ENCODE measurements at places on chromosomes 16 and 17.

GRCh38 chr17:38358586-38359513 lies 7.2 kb downstream of the SOCS7 start:
- no peak for DNase-seq

GRCh38 chr16:66588981-66589713 lies 9.9 kb downstream of the CMTM2 start:
- DNase-seq = peak; percentile 18

GRCh38 chr16:87628940-87629339 lies 26.6 kb downstream of the JPH3 start:
- no peak for DNase-seq

DNA sequence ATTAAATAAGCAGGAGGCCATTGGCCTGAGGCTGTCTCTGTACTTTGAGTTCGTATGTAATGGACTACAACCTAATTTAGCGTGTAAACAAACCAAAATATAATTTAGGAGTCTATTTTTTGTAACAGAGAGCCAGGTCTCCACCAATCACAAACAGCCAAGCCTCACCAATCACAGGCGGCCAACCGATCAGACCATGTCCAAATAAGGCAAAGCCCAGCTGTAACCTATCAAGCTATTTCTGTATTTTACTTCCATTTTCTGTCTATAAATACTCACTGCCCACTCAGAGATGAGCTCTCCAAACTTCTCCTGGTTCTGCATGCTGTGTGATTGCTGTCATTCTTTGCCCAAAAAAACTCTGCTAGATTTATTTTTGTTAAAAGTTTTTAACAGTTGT lies 322.7 kb downstream of the NPIPA8 start:
- DNase-seq = no peak

DNA sequence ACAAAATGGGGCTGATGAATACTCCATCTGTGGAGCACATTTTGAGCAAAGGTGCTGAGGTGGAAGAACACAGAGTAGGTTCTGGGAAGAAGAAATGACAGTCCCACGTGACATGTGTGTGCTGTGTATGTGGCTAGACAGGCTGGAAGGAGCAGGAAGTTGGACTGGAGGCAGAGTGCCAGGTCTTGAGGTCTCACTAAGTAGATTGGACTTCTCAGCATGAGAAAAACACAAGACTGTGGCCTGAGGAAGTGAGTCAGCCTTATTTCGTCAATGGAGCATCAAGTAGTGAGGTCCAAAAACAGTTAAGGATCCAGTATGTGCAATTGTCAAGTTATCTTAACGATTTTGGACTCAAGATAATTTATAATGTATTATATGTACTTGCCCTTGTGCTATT lies 736.5 kb downstream of the KCNJ2 start:
- no peak for DNase-seq

GRCh38 chr17:58783380-58783779 lies 27.7 kb downstream of the PPM1E start:
- no peak for DNase-seq

GRCh38 chr17:34667656-34668055 lies 88.3 kb downstream of the TMEM132E start:
- DNase-seq = peak; percentile 5

GRCh38 chr16:27085182-27085581 lies 18.5 kb downstream of the C16orf82 start:
- no peak for DNase-seq

DNA sequence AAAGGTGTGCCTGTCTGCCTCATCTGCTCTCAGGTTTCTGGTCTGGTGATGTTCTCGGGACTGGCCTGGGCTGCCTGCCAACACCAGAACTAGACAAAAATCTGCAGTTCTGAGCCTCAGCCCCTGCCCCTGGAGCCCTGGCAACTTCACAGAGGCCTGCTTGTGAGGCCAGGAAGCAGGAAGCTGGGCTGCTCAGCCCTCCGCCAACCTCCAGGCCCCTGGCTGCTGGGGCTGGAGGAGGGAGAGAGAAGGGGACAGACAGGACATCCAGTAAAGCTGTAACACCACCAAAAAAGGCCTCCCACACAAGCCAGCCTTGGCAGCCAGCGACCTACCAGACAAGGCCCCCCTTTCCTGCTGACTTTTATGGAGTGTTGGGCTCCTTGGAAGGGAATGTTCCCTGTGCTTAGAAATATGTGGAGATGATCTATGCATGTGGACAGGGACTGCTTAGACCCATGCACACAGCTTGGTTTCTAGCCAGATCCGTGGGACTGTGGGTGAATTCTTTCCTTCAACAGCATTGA lies 157.6 kb downstream of the XYLT1 start:
- DNase-seq = peak; percentile 20

- DNase-seq = no peak
Measured at GRCh38 chr17:42202159-42202558, 7.9 kb upstream of the GHDC start.

DNA sequence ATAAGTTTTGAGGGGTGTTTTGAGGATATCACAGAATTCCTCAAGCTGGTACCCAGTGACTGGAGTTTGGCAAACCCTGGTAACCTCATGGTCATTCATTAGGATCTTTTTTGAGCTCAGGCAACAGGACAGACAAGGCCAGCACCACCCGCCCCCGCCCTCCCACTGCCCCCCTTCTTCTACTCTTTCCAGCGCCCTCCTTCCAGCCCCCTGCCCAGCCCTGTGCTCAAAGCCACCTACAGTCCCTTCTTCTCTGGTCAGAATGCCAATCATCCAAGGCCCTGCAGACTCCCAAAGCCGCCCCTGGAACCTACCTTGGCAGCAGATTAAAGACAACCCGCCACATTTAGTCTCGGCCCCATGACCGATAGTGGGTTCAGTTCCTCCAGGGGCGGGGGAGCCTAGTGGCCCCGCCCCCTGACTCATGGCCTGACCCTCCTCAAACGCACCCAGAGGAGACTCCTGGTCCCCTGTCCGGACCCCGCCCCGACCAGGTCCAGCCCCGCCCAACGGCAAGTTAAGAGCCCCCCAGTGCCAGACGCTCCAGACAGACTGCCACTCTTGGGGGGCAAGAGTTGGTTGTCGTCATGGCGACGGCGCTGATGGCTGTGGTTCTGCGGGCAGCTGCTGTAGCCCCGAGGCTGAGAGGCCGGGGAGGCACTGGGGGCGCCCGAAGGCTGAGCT lies at the start of gene NAGS:
NAGS (plus strand) TSS at position 546 of the 684 bp plus-strand sequence; CDS start at position 588, 42 bp downstream.
- no peak for DNase-seq

GRCh38 chr16:79066561-79066960 lies 534.0 kb downstream of the MAF start:
- no peak for DNase-seq

DNA sequence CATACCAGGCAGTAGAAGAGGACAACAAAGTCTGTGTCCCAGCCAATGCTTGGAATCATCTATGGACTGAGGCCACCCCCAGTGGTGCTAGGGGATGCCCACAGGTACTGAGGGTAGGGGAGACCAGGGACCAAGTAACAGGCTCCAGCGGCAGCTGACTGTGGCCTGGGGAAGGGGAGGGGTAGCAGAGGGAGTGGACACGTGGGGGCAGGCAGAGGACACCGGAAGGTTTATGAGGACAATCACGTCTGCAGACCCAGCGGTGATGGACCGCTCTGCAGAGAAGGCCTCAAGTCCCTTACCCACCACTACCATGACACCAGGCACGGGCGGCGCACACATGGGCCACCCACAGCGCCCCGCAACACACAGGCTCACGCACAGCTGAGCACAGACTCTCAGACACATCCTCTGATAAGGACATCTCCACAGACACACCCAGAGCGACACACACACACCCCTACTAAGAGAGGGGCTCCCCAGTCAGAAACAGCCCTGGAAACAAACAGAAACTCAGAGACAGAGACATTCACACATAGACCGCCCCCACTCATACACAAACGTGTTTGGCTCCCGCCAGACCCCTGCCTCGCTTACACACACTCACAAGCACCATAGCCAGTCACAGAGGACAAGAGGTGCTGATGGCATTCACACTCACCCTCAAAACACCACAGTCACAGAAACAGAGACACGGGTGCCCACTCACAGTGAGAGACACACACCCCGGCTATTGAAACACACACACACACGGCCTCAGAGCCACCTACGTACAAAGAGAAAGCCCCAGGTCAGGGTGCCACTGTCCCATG lies 35.8 kb downstream of the SRCIN1 start:
- peak; percentile 55 for DNase-seq

GRCh38 chr16:28556914-28557320 lies 3.2 kb downstream of the SGF29 start:
- no peak for DNase-seq

GRCh38 chr17:61140081-61140786 lies 259.4 kb upstream of the TBX2 start:
- DNase-seq = no peak

- no peak for DNase-seq
Measured at GRCh38 chr17:48571826-48572417, 6.2 kb downstream of the HOXB4 start.

DNA sequence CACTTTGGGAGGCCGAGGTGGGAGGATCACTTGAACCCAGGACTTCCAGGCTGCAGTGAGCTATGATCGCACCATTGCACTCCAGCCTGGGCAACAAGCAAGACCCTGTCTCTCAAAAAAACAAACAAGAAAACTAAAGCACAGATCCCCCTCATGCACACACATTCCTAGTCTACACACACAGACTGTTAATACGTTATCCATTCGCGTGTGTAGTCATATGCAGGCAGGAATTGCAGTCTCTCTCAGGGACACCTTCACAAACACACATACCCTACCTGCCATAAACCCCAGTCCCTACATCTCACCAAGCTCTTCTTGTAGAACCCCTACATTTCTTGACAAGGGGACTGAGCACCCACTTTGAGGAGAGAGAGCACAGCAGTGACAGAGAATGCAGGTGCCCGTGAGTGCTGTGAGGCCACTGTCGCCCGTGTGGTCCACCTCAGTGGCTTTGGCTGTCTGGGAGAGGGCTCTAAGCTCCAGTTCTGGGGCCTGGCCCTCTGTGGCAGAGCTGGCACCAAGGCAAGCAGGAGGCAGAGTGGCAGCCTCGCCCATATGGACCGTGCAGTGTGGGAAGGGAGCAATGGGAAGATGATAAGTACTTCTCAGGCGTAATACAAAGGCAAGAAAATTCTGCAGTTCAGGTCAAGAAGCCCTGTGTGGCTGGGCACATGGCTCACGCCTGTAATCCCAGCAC lies 59.0 kb upstream of the RPH3AL start:
- no peak for DNase-seq

GRCh38 chr17:17582372-17582771 lies 9.1 kb downstream of the PEMT start:
- DNase-seq = no peak

DNA sequence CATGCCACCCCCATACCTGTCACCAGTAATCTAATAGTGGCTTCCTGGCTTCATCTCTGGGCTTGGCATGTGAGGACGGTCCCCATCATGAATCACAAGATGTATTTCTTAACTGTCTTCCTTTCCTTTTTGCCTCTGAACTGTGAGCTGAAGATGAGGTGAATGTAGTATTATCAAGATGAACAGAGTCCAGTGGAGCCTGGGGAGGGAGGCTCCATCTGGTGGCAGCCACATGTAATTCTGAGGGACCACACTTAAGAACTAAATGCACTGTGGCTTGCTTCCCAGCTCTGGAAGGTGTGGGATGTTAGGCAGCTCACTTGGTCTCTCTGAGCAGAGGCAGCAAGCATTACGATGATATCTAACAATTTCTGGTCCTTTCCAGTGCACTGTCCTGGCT lies 354.9 kb upstream of the ASIC2 start:
- DNase-seq = peak; percentile 33

Measured in hippocampal formation (tissue), 2 donors.